Putamen (tissue), 1 donor: ENCODE measurements at places on chromosomes 2 and 18.

GRCh38 chr2:20050104-20050645 lies 1.3 kb downstream of the LAPTM4A start:
- peak; percentile 7 for DNase-seq

DNA sequence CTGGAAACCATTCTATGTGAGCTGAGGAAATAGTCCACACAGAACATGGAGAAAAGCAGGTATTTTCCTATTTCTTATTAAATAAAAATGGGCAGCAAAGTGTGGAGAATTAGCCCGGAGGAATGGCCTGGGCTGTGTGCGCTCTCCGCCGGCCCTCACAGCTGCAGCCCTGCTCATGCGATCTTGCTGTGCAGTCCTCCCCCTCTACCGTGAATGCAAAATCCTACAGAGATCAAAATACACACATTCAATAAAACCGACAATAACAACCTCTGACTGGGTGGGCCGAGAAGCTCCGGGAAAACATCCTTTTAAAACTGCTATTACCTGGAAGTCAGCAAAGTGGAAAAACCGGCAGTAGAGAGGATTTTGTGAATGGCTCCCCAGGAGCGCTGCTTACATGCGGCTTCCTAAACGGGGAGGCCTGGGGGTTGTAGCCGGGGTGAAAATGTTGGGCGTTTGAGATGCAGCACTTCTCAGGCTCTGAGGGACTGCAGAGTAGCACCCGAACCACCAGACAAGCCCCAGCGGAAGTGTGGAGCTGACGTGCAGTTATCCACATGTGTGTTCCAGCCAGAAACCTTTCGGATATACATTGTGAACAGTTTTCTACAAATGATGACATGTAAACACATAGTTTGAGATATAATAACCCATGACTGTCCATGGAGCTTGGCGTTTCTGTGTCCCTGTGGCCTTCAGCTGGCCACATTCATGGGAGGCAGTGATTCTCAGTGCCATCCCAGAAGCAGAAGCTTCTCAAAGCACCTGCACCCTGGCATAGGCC lies 94.2 kb upstream of the ALKAL2 start:
- no peak for DNase-seq

DNA sequence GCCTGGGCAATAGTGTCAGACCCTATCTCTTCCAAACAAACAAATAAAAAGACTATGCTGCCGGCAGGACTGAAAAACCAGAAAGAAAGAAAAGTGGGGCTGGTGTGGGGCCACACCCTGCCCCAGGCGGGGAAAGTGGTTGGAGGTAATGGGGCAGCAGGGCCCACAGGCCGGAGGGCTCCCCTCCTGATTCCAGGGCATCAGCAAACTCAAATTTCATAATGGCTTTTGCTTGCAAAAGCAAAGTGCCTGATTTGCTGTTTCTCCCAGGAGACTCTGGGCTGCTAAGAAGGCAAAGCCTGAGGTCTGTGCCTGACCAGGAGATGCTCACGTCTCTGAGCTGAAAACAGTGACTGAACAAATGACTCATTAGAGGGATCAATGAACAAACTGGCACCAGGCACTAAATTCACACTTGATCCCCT lies 121.9 kb downstream of the HDAC4 start:
- DNase-seq: no peak

DNA sequence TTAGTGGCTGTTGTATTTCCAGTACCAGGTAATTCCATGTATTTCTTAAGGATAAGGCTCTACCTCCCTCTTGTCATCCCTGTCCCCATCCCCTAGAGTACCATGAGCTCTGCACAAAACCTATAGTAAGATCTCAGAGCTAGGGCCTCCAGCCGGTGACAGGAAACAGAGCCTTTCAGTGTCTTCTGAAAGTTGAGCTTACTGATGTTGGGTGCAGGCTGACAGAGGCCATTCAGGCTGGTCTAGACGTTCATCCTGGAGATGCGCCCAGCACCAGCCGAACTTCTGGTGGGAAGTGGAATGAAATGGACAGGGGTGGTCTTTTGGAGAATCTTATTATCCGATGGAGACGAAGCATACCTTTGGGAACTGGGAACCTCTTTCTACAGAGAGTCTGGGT lies 16.7 kb upstream of the LYPD6B start:
- no peak for DNase-seq

DNA sequence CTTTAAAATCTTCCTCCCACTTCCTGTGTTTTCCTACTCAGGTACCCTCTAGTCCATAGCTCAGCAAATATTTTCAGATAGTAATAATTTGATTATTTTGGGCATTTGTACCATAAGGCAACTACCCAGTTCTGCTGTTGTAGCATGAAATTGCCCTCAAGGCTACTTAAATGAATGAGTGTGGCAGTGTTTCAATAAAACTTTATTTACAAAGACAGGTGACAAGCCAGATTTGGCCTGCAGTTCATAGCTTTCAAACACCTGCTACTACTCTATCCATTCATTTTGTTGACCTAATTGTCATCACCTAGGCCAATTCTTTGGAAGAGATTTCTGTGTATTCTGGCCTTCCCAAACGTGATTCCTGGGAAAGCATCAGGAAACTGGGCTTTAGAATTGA lies 28.9 kb downstream of the NYAP2 start:
- DNase-seq: no peak

- DNase-seq: no peak
Observed at GRCh38 chr2:76194031-76194775, 483.5 kb upstream of the GCFC2 start.
